ENCODE measurements at places on chromosomes 13 and 19.

DNA sequence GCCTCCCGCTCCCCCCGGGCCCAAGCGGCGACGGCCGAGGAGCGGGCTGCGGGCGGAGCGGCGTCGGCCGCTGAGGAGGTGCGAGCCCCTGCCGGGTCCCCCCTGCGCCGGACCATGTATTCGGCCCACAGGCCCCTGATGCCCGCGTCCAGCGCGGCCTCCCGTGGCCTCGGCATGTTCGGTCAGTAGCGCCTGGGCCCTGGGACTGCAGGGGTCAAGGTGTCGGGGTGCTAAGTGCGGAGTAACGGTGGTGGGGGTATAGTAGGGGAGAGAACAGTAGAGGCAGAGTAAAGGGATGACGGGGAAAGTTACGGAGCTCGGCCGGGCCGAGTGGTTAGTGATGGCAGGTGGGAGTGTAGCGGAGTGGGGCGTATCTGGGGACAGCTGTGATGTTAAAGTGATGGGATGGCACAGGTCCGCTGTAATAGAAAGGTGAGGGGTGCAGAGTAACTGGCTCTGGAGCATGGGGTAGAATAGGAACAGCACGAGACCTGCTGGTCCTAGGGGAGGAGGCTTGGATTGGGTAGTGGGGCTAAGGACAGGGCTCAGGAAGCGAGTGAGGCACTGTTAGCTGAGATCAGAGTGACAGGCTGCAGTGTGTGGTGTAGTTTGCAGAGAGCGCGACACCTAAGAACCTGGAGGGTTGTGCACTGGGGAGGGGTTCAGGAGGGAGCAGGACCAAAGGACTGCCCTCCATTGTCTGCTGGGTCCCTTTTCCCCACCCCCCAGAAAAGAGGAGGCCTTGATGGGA, 15.7 kb downstream of the CIC start:
- DNase-seq, result peak; percentile 27

DNA sequence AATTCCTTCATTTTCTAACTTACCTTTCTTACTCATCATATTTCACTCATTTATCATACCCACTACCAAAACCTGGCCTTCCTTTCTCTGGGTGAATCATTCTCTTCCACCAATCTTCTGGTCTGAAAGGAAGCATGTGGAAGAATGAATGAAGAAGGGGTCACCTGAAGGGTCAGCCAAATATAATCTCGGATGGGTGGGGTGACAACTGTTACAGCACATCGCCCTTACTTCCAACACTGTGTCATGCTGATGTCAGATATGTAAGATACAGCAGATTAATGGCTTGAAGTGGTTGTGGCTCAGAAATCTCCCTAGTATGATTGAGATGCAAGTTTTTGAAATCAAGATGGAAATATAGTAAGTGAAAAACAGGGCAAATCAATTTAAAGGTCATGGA, 401.7 kb upstream of the HTR2A start:
- no peak for DNase-seq

DNA sequence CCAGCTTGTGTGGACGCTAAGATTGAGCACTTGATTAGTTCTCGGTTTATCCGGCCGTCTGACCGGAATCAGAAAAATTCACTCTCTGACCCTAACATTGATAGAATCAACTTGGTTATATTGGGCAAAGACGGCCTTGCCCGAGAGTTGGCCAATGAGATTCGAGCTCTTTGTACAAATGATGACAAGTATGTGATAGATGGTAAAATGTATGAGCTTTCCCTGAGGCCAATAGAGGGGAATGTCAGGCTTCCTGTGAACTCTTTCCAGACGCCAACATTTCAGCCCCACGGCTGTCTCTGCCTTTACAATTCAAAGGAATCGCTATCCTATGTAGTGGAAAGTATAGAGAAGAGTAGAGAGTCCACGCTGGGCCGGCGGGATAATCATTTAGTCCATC, 59.6 kb downstream of the ARHGAP35 start:
- DNase-seq, result no peak

DNA sequence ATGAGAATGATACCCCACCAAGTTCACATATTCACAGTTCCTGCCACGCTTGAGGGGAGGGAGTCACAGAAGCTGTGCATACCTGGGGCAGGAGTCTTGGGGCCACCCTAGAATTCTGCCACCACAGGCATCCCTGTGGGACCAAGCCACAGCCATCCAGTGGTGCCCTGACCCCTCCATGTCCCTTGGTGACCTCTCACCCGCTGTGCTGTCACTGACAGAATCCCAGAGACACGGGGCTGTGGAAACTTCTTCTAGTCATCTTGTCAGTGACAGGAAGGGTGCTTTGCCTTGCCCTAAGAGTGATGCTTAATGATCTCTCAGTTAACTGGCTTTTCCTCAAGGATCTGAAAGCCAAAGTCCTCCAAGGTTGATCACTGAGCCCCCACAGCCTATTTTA, 58.4 kb upstream of the UQCRFS1 start:
- no peak for DNase-seq

- no peak for DNase-seq
Observed at GRCh38 chr13:85298387-85298924, 500.8 kb downstream of the SLITRK6 start.

DNA sequence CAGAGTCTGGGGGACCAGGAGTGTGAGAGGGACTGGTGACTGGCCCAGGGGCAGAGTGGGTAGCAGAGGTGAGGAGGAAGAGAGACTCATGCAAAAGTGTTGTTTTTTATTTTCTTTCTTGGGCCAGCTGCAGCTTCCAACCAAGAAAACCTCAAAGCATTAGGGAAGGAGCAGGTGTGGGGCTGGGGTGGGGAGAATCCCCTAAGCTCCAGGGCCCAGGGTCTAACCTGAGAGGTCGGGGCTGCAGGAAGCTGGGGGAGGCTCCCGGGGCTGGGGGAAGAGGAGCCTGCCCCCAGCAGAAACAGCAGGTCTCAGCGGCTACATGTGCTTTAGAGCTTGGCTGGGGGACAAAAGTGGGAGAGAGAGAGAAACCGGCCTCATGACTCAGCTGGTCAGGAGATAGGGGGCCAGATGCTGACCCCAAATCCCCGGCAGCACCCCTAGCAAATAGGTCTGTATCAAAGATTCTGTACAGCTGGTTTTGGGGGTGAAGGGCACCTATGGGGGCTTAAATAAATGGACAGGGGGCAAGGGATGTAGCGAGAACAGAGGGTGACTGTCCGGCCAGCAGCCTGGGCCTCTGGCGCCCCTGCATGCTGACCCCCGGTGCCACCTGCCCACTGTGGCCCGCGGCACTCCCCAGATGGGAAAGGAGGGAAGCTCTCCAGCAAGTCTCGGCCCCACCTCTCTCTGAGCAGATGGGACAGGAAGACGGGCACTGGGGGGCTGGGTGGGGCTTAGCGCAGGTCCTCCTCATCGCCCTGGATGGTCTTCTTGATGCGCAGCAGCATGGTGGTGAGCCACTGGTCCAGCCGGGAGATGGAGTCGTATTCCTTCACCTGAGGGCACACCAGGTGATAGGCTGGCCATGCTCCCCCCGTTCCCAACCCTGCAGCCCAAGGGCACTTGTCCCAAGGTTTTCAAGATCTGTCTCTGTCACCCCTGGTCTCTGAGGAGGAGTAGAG, 3.8 kb upstream of the KPTN start:
- no peak for DNase-seq

DNA sequence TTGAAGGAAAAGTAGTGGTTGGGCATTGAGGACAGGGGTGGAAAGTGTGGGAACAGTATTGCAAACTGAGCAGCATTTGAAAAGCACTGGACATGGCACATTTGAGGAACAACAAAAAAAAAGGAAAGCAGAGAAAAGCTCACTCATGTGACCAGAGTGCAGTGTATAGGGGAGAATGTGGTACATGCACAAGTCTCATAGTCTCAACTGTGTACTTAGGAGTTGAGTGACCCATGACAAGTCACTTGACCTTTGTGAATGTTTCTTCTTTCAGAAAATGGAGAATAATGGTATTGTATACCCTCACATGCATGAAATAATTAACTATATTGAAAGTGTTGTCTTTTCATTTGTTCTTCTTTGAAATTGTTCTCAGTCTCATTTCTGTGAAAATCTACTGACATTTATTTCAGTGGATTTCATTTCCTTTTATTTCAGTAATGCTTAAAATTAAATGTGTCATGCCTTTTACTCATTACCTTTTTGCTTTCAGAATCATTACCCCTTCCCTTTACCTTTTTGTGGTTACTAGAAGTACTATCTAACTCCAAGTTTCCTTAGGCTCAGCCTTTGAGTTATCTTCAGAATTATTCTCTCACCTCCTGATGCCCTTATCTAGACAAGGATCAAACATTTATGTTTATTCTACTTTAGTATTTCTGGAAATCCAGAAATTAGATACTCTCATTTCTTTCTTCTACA, 79.1 kb upstream of the MLNR start:
- no peak for DNase-seq

- no peak for DNase-seq
Observed at GRCh38 chr13:74674720-74675119, 540.5 kb upstream of the KLF12 start.

DNA sequence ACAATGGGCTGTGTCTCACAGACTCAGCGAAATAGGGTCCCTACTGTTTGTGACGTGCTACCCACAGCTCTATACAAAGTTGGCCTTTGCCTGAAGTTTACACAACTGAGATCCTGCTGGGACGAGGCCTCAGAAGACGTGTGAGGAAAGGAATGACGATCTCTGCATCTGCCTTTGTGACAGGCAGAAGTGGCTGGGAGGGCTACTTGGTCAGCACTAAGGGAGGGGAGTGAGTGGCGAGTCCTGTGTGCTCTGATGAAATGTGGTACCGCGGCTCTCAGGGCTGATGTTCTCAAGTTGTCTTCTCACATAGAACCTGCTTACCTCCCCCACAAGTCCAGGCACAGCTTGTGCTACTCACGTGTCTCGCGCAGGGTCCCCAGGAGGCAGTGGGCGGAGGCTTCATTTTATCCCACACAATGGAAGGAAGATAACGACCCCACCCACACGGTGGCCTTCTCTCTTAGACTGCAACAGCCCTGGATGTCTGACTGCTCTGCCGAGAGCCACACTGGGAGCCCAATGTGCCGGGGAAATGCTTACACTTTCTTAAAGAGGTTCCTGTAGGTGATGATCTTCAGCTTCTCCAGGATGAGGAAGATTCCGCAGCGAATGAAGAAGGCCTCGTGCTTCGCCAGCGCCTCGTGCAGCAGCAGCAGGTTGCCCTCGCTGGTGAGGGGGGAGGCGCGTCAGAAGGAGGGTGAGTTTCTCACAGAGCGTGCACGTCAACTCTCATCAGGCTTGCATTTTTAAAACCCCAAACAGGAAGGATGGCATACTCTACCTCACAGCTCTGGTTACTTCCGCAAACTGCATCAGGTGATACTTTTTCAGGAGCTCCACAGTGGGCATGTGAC, 21.2 kb downstream of the PROZ start:
- DNase-seq, result peak; percentile 21

DNA sequence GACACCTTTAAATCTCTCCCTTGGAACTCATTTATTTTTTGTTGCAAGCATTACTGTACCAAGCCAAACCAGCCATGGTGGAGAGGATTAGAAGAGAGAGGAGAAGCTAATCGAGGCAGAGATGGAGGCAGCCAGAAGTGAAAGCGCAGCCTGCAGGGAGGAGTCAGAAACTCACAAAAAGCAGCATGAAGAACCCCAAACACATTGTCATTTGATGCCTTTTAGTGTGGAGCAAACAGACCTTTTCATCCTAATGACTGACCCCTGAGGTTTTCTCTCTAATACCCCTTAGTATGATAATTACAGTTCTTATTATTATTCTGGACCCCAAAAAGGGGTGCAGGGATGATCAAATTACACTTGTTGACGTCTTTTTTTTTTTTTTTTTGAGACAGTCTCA, 62.5 kb downstream of the TNFRSF19 start:
- DNase-seq, result no peak

- DNase-seq, result no peak
Observed at GRCh38 chr19:45920458-45920857, 5.9 kb upstream of the NANOS2 start.

DNA sequence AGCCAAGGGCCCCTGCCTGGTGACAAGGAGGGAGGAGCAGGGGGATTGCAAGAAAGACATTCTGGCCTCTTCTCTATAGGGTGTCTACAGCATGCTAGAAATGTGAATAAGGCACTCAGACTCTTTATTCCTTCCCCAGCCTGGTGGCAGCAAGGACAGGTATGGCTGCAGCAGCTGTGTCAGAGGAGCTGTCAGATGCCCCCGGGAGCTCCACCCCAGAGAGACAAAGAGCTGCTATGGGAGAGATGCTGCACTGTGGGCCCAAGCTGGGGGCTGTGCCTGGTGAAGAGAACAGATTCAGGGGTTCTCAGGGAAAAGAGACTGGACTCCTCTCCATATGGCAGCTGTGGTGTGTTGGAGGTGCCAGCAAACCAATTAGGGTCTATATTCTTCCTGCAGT, 1063.3 kb downstream of the OLFM4 start:
- no peak for DNase-seq

DNA sequence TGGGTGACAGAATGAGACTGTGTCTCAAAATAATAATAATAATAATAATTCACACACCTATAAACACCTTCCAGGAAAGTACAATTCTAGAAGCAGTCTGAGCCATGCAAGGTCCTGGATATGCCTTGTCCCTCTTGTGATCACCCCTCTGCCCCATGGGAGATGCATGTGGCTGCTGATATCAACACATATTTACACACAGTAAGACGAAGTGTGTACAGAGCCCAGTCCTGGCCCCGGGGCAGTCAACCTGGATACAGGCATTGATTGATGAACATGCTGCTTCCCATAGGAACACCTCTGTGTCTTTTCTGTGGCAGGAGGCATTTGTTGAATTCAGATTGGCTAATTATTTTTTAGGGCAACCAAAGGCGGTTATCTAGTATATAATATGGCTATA, 3.2 kb downstream of the SULT2A1 start:
- DNase-seq, result no peak

- peak; percentile 73 for DNase-seq
Observed at GRCh38 chr19:47471733-47472457, at the start of gene SLC8A2. Gene SLC8A2 (minus strand): TSS chr19:47471893. CDS start chr19:47466403, 5,490 bp downstream.

DNA sequence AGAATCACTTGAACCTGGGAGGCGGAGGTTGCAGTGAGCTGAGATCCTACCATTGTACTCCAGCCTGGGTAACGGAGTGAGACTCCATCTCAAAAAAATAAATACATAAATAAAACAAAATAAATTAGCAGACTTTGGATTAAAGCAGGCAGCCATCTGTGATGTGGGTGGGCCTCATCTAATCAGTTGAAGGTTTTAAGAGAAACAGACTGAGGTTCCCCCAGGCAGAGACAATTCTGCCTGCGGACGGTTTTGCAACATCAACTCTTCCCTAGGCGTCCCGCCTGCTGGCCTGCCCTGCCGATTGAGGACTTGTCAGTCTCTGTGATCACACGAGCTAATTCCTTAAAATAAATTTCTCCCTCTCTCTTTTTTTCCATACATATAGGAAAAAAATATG, 23.7 kb downstream of the ATCAY start:
- no peak for DNase-seq

DNA sequence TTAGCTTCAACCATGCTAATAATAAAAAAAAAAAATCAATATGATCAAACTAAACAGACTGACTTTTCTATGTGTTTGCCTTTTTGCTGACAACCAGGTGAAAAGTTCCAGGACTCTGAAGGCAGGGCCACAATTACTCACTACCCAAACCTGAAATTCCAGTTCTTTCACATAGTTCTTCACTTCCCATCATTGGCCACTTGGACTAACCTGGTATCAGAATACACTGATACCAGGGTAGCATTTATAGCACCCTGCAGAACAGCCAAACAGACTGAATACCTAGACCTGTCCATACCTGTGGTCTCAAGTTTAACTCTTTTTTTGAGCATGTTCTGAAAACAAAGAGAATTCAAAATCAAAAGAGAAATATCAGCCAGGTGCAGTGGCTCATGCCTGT, 25.1 kb downstream of the ELF1 start:
- DNase-seq, result no peak

- no peak for DNase-seq
Observed at GRCh38 chr19:41161903-41162302, 31.1 kb upstream of the CYP2S1 start.
